A172 (cell line): ENCODE measurements at places on chromosomes 5 and 9.

DNA sequence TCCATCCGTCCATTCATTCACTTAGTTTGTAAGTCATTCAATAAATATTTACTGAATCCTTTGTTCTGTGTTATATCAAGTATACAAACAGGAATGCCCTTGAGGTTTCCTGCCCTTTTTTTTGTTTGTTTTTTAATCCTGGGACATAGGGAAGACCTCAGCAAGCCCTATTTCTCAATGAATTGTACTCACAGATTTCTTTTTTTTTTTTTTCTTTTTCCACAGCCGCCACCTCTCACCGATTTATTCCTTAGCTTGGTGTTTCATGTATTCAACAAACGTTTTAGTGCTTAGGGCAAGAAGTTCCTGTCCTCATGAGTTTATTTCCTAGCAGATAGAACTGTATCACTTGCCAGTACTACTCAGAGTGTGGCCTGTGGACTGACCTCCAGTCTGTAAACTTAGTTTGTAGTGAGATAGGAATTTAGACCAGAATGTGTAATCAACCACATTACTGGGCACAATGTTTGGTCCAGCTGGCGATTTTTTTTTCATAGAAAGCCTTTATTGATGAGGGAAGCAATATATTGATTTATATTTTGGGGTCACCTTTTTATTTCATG lies 35.4 kb upstream of the C5orf47 start:
- DNase-seq = no peak

GRCh38 chr5:179220716-179221115 lies 124.5 kb downstream of the ADAMTS2 start:
- no peak for DNase-seq

DNA sequence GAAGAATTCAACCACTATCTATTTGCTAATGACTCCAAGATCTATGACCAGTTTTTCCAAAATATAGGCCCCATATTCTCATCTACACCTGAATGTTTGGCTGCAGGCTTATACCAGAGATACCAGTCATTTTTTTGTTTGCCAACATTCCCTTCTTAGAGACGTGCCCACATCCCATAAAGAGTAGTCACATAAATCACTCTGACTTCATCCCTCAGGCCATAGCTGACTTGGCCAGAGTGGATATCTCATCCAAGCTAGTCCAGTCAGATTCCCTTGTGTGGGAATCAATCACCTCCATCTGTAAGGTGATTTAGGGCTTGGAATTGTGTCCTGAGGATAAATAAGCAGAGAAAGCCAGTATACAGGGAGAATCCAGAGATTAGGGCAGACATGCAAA lies 124.3 kb upstream of the SLC24A2 start:
- no peak for DNase-seq

GRCh38 chr5:31639481-31640411 lies 815 bp downstream of the PDZD2 start:
- no peak for DNase-seq

- no peak for DNase-seq
Measured at GRCh38 chr5:76556511-76557221, 66.5 kb downstream of the F2RL2 start.

DNA sequence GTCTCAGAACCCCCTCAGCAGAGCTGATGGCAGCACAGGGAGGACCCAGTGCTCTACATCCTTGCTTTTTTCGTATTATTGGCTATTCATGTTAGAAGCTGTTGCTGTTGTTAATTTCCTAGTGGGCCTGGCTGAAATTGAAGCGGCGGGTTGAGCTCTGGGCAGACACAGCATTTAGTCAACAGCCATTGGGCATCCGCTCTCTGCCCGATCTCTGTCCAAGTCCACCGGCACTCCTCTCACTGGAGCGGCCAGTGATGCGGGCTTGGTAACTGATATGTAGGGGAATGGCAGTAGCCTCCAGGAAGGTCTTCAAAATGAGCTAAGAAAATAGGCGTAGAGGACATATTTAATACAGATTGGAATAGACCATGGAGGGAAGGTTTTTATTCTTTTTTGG lies 1.3 kb upstream of the GARNL3 start:
- DNase-seq = no peak

DNA sequence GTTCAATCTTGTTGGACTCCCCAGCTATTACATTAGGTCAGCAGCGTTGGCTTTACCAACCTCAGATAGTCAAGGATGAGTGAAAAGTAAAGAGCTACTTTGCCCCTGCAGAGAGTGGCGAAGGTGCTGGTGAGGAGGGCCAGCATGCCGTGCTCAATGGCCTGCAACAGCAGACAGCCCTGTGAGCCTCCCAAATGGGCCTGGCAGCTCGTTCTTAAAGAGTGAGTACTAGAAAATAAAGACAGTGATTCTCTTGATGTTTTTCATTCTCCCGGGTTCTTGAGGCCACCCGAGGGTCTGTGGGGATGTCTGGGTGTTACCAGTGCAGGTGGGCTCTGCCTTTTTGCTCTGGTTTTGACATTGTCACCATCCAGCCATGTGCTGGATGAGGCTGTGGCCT lies 16.2 kb downstream of the GADD45G start:
- no peak for DNase-seq

- DNase-seq = peak; percentile 38
Measured at GRCh38 chr9:125361837-125362531, 100.4 kb downstream of the GAPVD1 start.
